ENCODE measurements at places on chromosomes 13 and 19.

- DNase-seq, result no peak
Measured at GRCh38 chr13:76965759-76966421, 17.6 kb downstream of the ACOD1 start.

- DNase-seq, result peak; percentile 13
Measured at GRCh38 chr13:71290963-71291841, 575.8 kb downstream of the DACH1 start.

DNA sequence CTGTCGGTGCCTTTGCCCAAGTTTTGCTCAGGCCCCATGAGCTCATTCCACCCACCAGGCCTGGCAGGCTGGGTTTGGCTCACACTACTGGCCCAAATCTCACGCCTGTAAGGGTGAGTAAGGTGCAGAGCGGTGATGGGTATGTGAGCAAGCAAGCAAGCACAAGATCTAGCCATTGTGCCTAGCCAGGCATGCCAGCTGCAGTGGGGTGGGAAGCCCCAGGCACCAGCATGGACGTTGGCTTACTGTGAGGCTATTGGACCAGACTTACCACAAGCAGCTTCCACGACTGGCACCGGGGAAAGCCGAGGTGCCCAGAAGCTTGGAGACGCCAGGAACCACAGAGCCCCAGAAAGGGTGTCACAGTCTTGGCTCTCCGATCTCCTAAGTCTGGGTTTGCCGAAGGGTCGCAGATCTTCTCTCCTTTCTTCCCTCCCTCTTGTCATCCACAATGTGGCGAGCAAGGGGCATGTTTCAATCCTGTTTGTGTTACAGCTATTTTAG is 2659.4 kb upstream of the PCDH20 start:
- no peak for DNase-seq

DNA sequence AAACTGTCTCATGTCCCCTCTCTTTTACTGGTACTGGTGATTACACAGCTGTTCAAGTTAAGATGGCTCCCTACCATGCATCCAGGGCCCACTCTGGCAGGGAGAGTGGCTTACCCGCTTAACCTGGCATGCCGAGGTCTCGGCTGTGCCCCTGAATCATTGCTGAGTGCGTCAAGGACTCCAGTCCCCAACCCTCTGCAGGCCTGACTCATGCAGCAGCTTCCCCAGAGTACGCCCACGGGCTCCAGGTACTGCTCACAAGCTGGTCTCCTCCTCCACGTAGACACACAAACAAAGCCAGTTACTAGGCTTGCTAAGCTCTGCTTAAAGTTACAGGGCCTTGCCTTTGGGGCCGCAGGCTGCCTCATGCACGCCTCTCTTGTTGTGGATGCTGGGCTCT is 447.4 kb downstream of the COG6 start:
- peak; percentile 69 for DNase-seq

GRCh38 chr19:45902651-45903625 is 525 bp upstream of the MYPOP start:
- peak; percentile 100 for DNase-seq

DNA sequence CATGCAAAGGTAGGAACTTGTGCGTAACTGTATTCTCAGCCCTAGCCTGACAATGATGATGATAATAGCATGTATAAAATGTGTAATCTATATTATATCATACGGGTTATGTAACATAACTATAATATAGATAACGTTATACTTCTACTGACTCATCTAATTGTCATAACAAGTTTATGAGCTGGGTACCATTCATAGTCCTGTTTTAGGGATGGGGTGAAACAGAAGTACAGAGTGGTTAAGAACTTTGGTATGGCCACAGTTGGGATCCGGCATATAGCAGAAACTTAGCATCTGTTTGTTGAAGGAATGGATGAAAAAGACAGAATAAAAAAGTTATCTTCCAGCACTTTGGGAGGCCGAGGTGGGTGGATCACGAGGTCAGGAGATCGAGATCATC is 5.2 kb downstream of the CTU1 start:
- no peak for DNase-seq

GRCh38 chr13:93476175-93476574 is 249.6 kb downstream of the GPC6 start:
- no peak for DNase-seq

DNA sequence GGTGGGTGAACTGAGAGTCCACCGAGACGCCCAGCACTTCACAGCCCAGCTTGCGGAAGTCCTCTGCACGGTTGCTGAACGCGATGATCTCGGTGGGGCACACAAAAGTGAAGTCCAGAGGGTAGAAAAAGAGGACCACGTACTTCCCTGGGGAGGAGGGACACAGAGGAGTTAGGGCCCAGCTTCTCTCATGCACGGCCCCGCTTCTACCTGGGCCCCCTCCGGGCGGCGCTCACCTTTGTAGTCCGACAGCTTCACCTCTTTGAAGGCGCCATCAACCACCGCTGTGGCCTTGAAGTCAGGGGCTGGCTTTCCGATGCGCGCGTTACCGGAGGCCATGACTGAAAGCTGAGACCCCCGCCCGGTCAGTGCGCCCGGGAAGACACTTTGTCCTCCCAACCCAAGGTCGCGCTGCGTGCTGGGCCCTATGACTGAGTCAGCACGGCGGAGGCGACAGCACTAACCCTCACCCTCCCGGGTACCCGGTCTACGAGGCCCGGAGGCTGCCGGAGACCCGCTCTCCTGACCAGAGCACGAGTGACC is 606 bp downstream of the PRDX2 start:
- DNase-seq, result no peak

- DNase-seq, result no peak
Measured at GRCh38 chr13:98004107-98004506, 50.6 kb downstream of the IPO5 start.

DNA sequence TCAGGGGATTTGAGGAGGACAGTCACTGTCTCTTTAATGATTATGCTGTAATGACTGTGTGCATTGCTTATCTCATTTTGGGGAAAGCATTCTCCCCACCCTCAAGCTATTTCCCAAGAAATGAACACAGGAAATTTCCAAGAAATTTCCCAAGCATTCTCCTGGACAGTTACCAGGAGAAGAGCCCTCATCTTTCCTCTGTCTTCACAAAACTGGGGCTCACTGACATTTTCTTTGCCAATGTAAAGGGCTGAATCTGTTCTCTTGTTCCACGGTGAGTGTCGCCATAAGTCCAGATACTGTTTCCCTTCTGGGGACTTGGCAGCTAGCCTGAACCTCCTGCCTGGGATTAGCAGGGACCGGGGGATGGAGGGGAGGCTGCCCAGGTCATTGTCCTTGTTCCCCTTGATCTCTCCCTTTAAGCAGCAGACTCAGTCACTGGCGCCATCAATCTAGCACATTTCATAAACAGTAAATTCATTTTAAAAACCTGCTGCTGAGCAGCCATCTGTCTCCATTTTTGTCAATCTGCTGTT is 172.8 kb downstream of the DNAJC15 start:
- no peak for DNase-seq

DNA sequence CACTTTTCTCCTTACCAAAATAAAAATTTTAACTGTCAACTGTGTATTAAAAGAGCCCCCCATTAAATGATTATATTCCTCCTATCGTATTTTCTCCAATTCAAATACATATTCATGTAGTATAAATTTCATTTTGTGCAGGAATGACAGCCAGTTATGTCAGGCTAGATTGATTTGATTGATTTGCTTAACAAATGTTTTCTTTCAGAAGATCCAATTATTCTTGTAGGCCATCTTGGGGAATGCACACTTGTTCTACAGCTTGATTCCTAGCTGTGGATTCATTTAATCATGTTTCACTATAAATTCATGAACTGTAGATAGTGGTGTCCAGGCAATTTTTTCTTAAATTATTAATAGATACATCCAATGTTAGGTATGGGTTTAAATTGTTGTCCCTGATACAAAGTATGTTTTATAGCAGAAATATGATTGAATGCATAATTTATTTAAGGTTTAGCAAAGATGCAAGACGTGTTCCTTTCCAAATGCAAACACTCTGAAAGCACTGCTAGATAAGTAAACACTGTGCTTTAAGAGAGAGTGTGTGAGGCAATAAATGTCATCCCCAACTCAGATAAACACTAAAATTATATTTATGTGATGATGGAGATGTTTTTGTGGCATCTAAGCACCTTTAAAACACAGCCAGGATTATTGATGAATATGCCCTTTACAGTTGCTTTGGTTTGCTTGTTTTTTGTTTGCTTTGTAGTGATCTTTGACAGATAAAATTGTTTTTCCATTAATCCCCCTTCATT is 531.1 kb downstream of the DCT start:
- DNase-seq, result no peak

DNA sequence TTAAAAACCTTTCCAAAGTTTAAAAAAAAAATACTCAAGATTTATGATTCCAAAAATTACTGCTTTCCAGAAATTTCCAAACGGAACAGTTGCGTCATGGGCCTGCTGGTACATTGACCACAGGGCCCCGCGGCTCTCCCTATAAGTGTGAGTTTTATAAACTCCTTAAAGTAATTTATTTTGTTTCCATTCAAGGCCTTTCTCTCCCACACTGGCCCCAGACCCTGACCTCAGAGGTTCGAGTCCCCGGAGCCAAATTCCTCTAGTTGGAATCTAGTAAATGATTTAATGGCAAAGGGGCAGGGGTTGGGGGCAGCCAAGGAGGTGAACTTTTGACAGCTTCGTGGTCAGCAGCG is 97.5 kb downstream of the INSR start:
- DNase-seq, result no peak

DNA sequence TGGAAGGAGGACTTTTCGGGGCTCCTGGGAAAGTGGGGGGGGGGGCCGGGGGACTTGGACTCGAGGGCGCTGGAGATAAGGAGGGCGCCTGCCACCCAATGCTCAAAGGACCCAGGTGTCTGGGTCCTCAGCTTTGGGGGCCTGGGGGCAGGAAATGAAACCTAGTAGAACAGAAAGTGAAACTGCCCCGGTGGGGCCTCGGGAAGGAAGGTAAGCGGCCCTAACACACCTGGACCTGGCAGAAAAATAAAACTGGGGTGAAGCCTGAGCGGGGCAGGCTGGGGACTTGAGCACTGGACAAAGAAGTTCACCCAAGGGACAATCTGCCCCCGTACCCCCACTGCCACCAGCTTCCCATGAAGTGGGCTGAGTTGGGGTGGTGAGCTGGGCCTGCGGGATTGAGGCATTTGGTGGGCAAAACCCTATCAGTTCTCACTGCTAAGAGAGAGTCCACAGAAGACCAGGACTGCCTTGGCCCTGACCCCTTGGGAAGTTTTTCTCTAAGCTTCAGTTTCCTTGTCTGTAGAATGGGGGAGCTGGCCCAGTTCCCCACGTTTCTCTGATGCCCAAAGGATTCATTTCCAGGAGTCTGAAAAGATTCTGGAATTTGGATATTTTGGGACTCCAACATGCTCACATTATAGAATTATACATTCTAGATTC is 2.3 kb downstream of the PRKD2 start:
- DNase-seq, result peak; percentile 69

DNA sequence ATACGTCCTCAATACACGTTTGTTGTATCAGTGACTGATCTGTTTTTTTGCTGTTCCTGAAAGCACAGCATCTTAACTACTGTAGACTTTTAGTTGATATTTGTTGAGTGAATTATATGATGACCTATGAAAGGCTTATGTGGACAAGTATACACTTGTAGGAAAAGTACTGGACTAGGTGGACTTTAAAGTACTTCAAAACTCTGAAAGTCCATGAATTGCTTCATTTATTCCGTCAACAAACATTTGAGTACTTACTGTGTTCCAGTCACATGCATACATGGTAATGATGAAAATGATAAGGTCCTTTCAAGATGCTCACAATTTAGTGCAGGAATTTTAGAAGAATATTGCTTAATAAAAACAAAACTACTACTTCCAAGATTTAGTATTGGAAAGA is 3.1 kb downstream of the WDFY2 start:
- DNase-seq, result no peak

- DNase-seq, result no peak
Measured at GRCh38 chr13:63327584-63327983, 1911.9 kb upstream of the PCDH20 start.

DNA sequence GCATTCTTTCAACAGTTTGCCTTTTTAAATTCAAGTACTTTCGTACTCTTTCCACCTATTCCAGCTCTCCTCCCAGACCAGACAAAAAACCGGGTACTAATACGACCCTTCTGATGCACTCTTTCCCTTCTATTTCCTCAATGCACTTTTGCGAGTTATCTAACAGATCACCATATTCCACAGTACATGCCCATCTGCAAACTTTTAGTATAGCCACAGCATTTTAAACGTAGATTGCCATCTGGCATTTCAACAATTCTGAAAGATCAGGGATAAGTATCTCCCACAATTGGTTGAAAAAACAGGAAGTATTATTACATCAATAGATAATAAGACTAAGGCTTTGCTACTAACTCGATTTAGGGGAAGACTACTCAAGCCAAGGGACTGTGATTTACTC is 31.5 kb downstream of the RBM26 start:
- DNase-seq, result no peak

GRCh38 chr19:14505488-14506239 is 9.7 kb upstream of the GIPC1 start:
- peak; percentile 55 for DNase-seq

- no peak for DNase-seq
Measured at GRCh38 chr13:59447846-59448620, 715.7 kb downstream of the DIAPH3 start.

DNA sequence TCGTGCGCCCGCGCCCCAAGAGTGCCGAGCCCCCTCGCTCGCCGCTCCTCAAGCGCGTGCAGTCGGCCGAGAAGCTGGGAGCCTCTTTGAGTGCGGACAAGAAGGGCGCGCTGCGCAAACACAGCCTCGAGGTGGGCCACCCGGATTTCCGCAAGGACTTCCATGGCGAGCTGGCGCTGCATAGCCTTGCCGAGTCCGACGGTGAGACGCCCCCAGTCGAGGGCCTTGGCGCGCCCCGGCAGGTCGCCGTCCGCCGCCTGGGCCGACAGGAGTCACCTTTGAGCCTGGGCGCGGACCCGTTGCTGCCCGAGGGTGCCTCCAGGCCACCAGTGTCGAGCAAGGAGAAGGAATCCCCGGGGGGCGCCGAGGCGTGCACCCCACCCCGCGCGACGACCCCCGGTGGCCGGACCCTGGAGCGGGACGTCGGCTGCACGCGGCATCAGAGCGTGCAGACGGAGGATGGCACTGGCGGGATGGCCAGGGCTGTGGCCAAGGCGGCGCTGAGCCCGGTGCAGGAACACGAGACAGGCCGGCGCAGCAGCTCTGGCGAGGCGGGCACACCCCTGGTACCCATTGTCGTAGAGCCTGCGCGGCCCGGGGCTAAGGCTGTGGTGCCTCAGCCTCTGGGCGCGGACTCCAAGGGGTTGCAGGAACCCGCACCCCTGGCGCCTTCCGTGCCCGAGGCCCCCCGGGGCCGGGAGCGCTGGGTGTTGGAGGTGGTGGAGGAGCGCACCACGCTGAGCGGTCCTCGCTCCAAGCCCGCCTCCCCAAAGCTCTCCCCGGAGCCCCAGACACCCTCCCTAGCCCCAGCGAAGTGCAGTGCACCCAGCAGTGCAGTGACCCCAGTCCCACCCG is 7.1 kb downstream of the DNASE2 start:
- no peak for DNase-seq

DNA sequence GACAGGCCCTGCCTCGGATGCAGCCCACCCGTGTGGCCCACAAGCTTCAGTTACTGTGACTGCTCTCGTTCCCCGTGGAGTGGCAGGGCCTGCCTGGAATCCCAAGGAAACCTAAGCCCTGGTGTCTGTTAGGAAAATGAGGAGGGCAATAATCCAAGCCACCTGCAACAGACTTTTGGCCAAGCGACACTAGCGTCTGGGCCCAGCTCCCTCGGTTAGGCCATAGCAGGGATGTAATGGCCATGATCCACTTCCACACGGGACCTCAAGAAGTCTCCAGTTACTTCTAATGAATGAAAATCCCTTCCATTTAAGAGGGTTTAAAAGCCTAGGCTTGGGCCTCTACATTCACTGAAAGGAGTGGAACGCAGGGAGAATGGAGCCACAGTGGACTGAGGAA is 8.9 kb downstream of the ZC3H4 start:
- DNase-seq, result no peak

Measured in activated CD4-positive, alpha-beta T cell treated with anti-CD3 and anti-CD28 coated beads for 1 hour (primary cell).